ENCODE measurements at places on chromosomes 16 and 17. TPM values are rescaled to one million over a fixed set of nuclear protein-coding genes. Genes with fewer than 3 reads are reported as not detected.

The TNFRSF13B gene
- total RNA-seq = 0.79 TPM

The GJD3 gene
- 0.34 TPM for total RNA-seq

The PHF23 gene
- 44.1 TPM for total RNA-seq

The MYH2 gene
- total RNA-seq = not detected

The TEKT5 gene
- total RNA-seq = 0.50 TPM

The TPSD1 gene
- 2.8 TPM for total RNA-seq

The OTOP3 gene
- total RNA-seq = 1.4 TPM

The RUNDC1 gene
- total RNA-seq = 24.2 TPM

The STH gene
- not detected for total RNA-seq

The HAP1 gene
- total RNA-seq = 0.73 TPM

The KCNG4 gene
- total RNA-seq = not detected

The CD300LB gene
- 0.25 TPM for total RNA-seq

The LDHD gene
- 85.0 TPM for total RNA-seq

The CLEC10A gene
- 4.2 TPM for total RNA-seq

The NOMO2 gene
- total RNA-seq = 73.1 TPM

The CBFA2T3 gene
- total RNA-seq = 15.7 TPM

The AOC2 gene
- 0.85 TPM for total RNA-seq

The METTL26 gene
- total RNA-seq = 42.0 TPM

The ZNF821 gene
- 12.5 TPM for total RNA-seq

The FAM234A gene
- 100 TPM for total RNA-seq

The ALOX12B gene
- total RNA-seq = 0.82 TPM

The ARHGAP27 gene
- 146 TPM for total RNA-seq

The CD300LF gene
- total RNA-seq = 0.82 TPM

The VWA3A gene
- total RNA-seq = not detected

The EVPL gene
- total RNA-seq = 28.5 TPM

The ASPA gene
- total RNA-seq = 1.0 TPM

The PEMT gene
- 13.8 TPM for total RNA-seq

The NAGLU gene
- 45.9 TPM for total RNA-seq

The KRTAP9-4 gene
- not detected for total RNA-seq

The ZNF597 gene
- 1.6 TPM for total RNA-seq

The MRPL27 gene
- total RNA-seq = 73.4 TPM

The PALB2 gene
- 8.9 TPM for total RNA-seq

The COPRS gene
- total RNA-seq = 15.9 TPM

The ZDHHC1 gene
- 12.5 TPM for total RNA-seq

The KRTAP17-1 gene
- total RNA-seq = not detected

The SYCE1L gene
- 7.4 TPM for total RNA-seq

The POLDIP2 gene
- total RNA-seq = 80.6 TPM

The AKTIP gene
- total RNA-seq = 29.4 TPM

The RASL10B gene
- 0.31 TPM for total RNA-seq

The CLDN7 gene
- total RNA-seq = 997 TPM

The GJC1 gene
- 0.95 TPM for total RNA-seq

The DNAJA2 gene
- total RNA-seq = 63.9 TPM

The DPEP2NB gene
- total RNA-seq = not detected

The FBXW10B gene
- total RNA-seq = 0.95 TPM

The CES5A gene
- not detected for total RNA-seq

The OTOP2 gene
- total RNA-seq = 52.3 TPM

The ZKSCAN2 gene
- total RNA-seq = 2.6 TPM

The ACSM3 gene
- total RNA-seq = 40.9 TPM

The ACSM2A gene
- not detected for total RNA-seq

The ZNF48 gene
- 8.4 TPM for total RNA-seq

The ADGRG1 gene
- 81.2 TPM for total RNA-seq

The RNF43 gene
- 37.3 TPM for total RNA-seq
